ENCODE measurements at places on chromosomes 1 and 21.
A peak's percentile ranks its signal among the peaks of the same experiment; 100 is the strongest.

GRCh38 chr1:40316595-40317393 lies at the start of gene COL9A2:
TSS of gene COL9A2 (minus strand) at chr1:40317286. CDS start at chr1:40317197, 89 bp downstream.
- peak; percentile 74 for DNase-seq

DNA sequence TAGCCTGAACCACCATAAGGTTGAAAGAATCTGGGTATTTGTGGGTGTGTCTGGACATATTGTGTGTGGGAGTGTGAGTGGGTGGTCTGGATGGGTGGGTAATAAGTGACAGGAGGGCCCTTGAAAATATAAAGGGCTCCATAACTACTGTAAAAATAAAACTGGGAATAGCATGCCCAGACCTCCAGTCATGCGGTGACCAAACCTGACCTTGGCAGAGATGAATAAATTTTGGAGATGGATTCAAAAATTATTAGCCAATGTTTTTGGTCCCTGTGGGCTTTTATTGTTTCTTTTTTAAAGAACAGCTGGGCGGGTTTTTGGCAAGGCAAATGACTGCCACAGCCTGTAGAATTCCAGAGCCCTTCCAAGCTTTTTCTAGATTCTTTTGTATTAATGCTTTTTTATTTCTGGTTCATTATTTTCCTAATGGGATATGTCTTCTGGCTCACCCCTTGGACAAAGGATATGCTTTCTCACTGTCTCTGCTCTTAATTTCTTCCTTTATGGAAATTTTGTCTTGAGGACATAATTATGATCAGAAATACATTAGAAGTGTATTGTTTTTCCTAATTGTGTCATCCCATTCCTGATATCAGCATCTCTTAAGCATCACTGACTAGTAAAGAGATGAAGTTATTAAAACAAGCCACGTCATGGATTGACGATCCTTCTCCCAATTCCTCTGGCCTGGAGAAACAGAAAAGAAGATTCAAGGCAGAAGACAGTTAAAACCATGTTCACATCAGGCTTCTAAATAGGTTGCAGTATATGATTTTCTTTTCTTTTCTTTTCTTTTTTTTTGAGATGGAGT lies 69.5 kb downstream of the NTMT2 start:
- no peak for DNase-seq

- no peak for DNase-seq
Measured at GRCh38 chr1:154186852-154187501, 4.9 kb downstream of the TPM3 start.

- DNase-seq: no peak
Measured at GRCh38 chr1:2559509-2560298, 3.5 kb downstream of the TNFRSF14 start.

DNA sequence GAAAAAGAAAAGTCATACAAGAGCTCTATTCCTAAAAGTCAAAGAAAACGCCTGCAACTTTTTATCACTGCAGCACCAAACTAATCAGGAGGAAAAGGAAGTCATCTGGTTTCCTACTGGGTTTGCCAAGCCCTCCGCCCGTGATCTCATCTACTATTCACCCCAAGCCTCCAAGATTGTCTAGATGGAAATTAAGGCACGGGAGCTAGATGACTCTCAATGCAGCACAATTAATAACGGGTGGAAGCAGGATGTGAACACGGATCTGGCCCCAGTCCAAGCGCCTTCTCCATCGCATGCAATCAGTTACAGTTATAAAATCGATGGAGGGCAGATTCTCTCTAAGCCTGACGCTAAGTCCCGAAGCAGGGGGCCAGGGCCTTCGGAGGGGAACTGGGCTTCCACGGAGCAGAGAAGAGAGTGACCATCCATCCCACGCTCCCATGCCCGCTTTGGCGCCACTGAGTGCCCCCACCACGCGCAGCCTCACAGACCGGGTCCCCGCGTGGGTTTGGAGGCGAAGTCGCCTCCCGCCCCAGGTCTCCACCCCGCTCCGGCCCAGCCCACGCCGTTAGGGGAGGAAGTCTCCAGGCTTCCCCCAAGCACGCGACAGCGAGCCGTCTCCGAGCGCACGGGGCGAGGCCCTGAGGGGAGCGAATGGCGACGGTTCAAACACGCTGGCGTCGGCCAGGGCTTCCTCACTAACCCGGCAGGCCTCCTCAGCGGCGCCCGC lies 1.8 kb downstream of the HSF2BP start:
- peak; percentile 3 for DNase-seq

GRCh38 chr1:212491454-212491853 lies 58.7 kb downstream of the NENF start:
- no peak for DNase-seq

DNA sequence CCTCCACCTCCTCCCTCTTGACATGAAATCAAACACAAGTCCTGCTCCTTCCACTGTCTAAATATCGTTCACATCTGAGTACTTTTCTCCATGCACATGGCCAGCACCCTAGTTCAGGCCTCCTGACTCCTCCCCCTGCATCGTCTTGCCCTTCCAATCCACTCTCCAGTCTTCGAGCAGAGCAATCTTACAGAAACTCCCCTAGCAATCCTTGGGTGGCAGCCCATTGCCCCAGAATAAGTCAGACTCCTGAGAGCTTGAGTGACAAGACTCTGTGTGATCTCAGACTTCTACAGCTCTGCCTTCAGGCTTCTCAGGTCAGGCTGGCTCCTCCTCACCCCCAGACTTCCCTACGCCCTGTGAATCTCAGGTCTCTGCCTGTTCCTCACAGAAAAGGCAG lies 5.5 kb downstream of the SH2D2A start:
- DNase-seq: no peak

GRCh38 chr1:173504268-173504667 lies 27.1 kb downstream of the PRDX6 start:
- DNase-seq: peak; percentile 80

- DNase-seq: peak; percentile 30
Measured at GRCh38 chr21:33441489-33442477, 38.0 kb downstream of the TMEM50B start.

DNA sequence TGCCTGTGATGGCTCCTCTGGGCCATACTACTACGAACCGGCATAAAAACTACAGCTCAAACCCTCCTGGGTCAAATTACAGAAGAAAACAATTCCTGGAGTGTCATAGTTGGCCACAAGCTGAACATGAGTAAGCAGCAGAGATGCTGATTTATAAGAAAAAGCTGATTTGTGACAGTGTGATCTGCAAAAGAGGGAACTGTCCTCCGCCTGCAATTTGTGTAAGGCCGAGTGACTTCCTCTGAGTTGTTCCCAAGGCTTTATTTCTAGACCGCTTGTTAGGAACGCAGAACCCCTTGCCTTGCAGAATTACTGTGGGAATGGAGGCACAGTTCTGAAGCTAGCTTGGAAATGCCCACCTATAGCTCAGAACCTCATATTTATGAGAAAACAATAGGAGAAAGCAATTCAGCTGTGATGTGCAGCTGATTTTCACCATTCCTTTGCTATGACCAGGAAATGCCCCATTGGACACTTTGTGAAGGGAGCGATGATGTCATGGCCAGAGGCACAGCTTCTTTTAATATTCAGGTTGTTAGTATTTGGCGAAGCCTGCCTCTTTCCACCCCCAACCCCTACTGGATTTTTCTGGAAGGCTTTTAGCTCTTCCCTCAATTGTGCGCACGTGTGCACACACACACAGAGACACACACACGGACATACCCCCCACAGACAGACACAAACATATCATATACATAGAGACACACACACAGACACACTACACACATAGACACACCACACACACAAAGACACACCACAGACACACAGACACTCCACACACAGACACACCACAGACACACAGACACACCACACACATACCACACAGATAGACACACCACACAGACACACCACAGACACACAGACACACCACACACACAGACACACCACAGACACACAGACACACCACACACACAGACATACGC lies 47.6 kb downstream of the IER5 start:
- no peak for DNase-seq

- DNase-seq: no peak
Measured at GRCh38 chr1:55056632-55056992, 17.3 kb downstream of the PCSK9 start.

DNA sequence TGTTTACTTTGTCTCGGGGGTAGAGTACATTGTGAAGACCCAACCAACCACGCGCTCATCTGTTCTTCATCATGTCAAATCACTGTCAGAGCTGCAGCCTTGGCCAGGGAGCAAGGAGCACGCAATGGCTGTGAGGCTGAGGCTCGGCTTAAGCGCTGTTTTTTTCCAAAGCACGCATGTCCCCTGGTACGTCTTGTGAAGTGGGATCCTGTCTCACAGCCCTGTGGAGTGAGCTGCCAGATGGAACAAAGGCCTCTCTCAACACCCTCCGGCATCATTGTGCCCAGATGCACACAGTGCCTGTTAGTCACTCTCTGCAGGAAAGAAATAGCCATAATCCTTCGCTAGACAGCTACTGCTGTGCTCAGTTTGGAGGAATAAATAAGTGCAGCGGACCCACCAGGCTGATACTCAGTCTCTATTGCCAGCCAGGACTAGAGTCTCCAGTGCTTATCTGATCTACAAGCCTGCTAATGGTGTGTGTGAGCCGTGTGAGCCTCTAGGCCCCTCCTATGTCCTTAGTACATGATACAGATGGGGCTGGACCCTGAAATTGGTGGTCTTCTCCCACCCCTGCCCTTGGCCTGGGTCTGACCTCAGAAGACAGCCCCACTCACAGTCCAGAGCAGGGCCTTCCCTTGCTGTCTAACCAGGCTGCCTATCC lies 91.3 kb upstream of the COA6 start:
- DNase-seq: no peak

GRCh38 chr1:173527151-173527826 lies 50.2 kb downstream of the PRDX6 start:
- DNase-seq: no peak

DNA sequence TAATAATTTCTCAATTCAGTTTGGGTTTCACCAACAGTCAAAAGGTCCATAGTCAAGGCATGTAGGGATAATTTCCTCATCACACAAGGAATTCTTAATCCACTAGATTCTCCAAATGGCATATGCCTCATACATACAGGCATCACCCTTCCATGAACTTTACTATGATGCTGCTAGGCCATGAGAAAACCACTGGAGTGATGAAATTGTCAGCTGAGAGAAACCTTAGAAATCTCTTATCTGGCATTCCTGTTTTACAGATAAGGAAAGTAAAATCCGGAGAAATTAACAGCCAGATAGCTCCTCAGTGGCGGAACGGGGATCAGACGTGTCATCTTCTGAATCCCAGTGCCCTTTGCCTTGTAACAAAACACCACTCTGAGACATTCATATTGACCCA lies 274.4 kb downstream of the NTNG1 start:
- no peak for DNase-seq

DNA sequence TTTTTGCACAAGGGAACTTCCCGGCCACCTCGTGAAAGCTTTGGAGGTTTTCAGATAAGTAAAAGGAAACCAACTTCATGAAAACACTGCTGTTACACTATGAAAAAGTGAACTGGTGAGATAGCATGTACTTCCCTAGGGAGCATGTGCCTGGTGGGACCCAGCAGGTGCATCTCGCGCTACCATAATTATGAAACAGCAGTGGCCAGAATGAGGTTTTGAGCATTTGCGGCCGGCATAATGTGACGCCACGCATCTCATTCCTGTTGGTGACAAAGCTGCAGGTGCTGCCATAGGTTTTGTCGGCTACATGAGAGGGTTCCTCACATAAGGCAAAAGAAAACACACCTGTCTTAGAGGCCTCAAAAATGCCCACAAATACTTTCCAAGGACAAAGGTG lies 1.7 kb downstream of the KRTAP10-3 start:
- peak; percentile 29 for DNase-seq

DNA sequence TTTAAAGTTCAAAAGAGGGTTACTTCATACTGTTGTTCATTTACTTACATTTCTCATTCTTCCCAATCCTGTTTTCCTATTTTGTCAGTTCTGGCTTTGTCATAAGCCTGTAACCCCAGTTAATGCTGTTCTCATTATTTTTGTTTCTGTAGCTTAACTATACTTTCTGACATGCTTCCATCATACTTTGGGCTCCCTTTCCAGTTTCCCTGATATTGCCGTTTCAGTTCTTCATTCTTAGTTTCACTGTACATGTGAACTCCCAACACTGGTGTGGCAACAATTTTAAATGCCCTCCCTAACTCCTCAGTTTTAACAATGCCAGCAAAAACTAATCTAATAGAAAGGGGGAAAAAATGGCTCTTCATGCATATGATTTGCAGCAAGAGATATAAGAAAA lies 456.7 kb downstream of the LMO4 start:
- no peak for DNase-seq
